ENCODE measurements at places on chromosomes 7 and 10. TPM values are rescaled to one million over a fixed set of nuclear protein-coding genes. Genes with fewer than 3 reads are reported as not detected.

Gene MDFIC
- 13.9 TPM for total RNA-seq

Gene GIMAP5
- 0.20 TPM for total RNA-seq

Gene SLC13A1
- total RNA-seq, result not detected

Gene GDF2
- total RNA-seq, result not detected

Gene BLNK
- 2.8 TPM for total RNA-seq

Gene FGFBP3
- 0.17 TPM for total RNA-seq

Gene VAX1
- total RNA-seq, result not detected

Gene WEE2
- total RNA-seq, result not detected

Gene FXYD4
- total RNA-seq, result not detected

Gene CRHR2
- not detected for total RNA-seq

All from renal cortical epithelial cell (primary cell).